ENCODE measurements at places on chromosomes 5 and 9.

DNA sequence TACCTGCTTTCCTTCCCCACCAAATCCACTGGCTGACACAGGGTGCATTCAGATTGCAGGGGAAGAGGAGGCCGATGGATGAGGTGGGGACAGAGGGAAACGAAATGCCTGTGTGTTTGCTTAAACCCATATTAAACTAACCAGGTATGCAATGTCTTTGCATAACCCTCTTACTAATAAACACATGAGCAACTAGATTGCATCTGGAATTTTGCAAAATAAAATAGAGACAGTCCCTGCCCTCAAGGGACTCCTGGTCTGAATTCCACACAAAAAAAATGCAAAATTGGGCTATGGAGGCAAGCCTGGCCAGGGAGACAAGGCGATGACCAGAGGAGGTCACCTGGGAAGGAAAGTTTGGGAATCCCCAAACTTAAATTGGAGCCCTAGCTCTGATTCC lies 202.9 kb downstream of the ACTL7B start:
- no peak for DNase-seq

DNA sequence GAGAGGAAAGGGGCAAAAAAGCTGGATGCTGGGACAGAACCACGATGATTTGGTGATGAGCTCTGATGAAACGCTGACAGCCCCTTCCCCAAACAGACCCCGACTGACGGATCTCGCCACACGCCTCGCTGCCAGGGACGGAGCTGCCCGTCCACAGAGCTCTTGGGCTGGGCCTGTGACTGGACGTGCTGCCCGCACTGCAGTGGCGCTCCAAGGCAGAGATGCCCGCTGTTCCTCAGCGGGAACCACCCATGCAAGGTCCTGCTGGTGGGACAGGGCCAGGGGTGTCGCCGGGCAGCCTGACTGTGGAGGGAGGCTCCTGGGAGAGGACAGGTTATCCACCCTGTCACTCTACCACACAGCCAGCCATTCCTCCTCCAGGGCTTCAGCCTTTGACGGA lies 66.0 kb upstream of the SARDH start:
- DNase-seq: no peak

- peak; percentile 45 for DNase-seq
Observed at GRCh38 chr5:169426784-169427183, 125.8 kb upstream of the SLIT3 start.

DNA sequence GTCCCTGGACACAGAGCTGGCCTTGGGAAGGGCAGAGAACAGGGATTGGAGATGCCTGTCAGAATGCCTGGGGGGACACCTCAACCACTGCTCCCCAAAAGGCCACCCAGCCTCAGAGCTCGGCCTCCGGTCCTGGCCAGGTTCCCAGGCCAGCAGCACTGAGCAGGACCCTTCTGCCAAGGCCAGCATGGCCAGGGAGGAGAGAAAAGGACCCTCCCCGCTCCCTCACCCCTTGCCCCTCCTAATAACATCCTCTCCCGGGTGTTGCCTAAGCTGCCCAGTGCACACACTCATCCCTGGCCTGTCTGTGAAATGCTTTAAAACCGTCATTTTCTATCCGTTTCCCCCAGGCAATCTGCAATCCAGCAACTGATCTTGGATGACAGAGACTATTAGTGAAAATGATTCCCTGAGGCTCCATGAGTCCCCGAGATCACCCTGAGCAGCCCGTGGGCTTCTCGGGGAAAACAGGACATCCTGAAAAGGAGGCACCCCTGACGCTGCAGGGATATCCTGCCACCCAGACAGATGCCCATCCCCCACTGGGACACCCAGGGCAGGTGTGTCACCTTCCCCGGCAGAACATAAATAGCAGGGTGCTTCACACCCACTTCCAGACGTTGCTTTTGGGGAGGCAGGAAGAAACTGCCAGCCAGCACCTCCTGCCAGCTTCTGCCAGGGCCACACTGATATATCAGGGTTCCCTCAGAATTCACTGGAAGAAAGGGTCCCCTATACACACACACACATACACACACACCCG lies 75.3 kb downstream of the ADAMTS2 start:
- no peak for DNase-seq

DNA sequence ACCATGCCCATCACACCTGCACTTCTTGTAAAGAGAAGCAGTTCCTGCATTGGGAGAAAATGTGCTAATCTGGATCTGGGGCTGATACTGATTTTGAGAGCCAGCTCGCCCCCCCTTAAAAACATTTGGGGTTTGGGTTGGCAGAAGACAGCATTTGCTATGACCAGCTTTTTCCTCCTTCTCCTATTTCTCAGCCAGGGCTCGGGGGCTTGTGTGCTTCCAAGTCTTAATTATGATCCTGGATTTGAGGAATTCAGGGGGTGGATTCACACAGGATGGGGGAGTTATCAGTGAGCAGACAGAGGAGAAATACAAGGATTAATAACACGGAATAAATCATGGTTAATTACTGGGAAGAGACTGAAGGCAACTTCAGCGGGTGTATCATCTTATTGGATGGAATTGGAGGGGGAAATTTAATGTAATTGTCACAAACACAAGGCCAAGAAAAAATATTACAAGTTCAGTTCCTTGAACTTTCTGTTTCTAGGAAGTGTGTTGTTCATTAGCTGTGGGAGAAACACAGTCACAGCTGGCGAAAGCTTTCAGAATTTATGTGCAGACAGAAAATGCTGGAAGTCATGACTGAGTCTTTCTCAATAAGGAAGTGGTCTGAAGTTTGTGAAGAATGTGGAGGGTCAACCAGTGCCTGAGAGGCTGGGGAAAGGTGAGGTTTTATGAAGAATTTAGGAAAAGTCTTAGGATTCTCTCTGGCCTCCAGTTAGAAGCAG lies 15.3 kb downstream of the C9orf152 start:
- DNase-seq: no peak

GRCh38 chr5:65721050-65721719 lies 724 bp downstream of the SGTB start:
- DNase-seq: no peak
